IMR-90 (cell line): ENCODE measurements at places on chromosomes 11 and 22. TPM values are rescaled to one million over a fixed set of nuclear protein-coding genes. Genes with fewer than 3 reads are reported as not detected.

- H3K4me1 ChIP-seq = no peaks in the 10 kb centered on the region
- peak overlapping the region; percentile 85 for H3K27ac ChIP-seq
- H3K36me3 ChIP-seq = 0 out of 2 replicates have a peak, but pooled peaks cover 3% of the 10 kb centered on the region
- DNase-seq = peak; percentile 22
Observed at GRCh38 chr11:93196816-93197379, 893 bp downstream of the SLC36A4 start.

DNA sequence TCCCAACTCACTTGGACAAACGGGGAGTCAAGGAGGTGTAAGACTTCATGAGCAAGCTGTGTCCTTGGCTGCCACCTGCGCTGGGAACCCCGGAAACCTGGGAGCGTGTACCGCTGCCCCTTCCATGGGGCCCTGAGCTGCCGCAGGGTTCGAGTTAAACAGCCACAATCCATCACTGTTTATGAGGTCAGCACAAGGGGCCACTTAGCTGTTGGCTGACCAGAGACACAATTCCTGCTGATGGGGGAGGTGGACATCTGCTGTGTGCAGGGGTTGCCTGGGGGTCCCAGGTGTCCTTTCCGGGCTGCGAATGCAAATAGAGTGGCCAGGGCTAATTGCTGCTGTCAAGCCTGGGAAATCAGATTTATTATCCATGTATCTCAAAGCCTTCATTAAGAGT is 549.3 kb downstream of the BRD1 start:
- no peaks in the 10 kb centered on the region for H3K4me1 ChIP-seq
- H3K27me3 ChIP-seq = no peaks in the 10 kb centered on the region
- no peak overlapping the region for H3K27ac ChIP-seq

- H3K27ac ChIP-seq = no peak overlapping the region
- DNase-seq = no peak
- no peaks in the 10 kb centered on the region for H3K36me3 ChIP-seq
- peaks cover 28% of the 10 kb centered on the region for H3K4me1 ChIP-seq
- H3K27me3 ChIP-seq = no peaks in the 10 kb centered on the region
Observed at GRCh38 chr11:122727101-122727929, 71.8 kb downstream of the UBASH3B start.

DNA sequence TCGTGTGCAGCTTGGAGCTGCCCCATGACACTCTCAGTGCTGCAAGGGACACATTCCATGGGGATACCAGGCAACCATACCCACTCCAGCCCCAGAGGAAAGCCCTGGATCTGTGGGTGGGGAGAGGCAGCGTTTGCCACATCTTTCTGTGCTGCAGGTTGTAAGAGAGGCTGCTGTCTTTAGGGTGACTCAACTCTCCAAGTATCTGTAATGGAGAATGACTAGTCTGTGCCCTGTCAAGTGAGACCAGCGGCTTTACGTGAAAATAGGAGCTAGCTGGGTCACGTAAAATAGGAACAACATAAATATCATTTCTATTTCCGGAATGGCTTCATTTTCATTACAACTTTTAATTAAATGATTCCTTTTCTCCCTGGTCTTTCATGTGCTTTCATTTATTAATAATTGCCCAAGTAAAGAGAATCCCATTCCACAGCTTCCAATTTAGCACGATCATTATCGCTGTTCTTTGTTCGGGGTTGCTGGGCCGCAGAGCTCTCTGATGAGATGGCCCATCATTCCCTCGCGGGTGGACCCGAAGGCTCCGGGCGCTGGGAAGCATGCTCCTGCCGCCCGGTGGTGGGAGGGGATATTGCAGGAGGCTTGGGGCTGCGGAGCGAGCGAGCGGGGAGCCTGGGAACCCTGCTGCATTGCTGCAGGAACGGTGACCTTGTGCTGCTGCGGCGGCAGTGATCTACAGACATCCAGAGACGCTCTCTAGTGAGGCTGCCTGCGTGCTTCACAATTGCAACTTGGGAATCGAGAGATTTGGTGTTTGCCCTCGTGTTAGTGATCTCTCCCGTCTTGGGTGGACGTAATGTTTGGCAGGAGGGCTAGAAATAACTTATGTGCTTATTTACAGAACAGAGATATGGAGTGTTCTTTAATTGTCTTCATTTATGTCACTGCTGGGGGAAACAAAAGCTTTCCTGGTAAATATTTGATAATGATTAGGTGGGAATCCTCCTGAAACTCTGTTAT is 10.6 kb downstream of the SLC6A5 start:
- H3K27me3 ChIP-seq = peaks cover 24% of the 10 kb centered on the region
- H3K36me3 ChIP-seq = no peaks in the 10 kb centered on the region
- no peak overlapping the region for H3K4me3 ChIP-seq

DNA sequence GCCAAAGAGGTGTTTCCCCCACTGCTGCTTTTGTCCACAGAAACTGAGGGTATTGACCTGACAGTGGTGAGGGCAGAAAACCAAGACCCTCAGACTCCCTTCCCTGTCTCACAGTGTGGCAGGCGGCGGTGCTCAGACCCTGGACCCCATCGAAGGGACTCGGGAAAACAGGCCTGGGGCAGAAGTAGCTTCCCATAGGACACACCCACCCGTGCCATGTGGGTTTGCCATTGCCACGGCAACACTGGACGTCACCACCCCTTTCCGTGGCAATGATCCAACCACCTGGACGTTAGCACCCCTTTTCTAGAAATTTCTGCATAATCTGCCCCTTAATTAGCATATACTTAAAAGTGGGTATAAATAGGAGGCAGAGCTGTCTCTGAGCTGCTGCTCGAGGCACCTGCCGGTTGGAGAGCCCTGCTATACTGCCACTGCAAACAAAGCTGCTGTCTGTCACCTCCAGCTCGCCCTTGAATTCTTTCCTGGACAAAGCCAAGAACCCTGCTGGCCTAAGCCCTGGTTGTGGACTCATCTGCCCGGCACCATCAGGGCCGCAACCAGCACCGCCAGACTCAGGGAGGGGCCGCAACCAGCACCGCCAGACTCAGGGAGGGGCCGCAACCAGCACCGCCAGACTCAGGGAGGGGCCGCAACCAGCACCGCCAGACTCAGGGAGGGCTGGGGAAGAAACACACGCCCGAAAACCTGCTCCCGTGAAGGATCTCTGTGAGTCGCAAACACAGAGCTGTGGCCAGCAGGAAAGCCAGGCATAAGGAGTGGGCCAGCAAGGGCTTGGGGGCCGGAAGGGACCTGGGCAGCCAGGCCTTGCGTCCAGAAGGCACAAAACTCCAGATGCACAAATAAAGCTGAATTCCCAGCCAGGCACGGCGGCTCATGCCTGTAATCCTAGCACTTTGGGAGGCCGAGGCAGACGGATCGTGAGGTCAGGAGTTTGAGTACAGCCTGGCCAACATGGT is 10.4 kb downstream of the MLC1 start:
- H3K27ac ChIP-seq = no peak overlapping the region
- DNase-seq = no peak
- no peak overlapping the region for H3K4me3 ChIP-seq
- no peaks in the 10 kb centered on the region for H3K36me3 ChIP-seq

DNA sequence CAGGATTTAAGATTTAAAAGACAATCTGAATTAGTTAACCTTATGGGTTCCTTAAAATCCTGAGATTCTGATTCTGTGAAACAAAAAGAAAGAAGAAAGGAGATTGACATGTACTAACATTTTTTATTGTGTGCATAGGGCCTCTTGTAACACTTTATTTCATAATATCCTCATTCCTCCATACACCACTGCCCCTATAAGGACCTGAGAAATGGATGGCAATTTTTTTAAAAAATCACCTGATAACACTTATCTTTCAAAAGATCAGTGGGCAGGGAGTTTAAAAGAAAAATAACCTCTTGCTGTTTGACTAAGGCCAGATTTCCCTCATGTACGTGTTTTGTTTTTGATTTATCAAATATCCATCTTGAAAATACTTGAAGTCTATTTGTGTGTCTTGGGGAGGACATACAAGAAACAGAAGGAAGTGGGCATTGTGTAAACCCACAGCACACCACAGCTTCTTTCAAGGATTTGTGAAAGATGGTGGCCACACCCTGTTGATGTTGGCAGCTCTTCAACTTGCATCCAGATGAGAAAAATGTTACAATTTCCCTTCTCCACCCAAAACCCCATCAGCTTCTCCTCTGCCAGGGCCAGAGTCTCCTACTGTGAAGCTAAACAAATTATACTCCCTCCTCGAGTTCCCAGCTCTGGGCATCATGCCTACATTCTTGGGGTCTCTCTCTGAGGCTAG is 35.0 kb upstream of the MPEG1 start:
- no peak overlapping the region for H3K4me3 ChIP-seq
- peaks cover 2% of the 10 kb centered on the region; the same call in 1 of the 2 replicates for H3K4me1 ChIP-seq
- H3K27me3 ChIP-seq = no peaks in the 10 kb centered on the region; the same call in 1 of the 2 replicates
- H3K27ac ChIP-seq = no peak overlapping the region
- H3K36me3 ChIP-seq = no peaks in the 10 kb centered on the region

DNA sequence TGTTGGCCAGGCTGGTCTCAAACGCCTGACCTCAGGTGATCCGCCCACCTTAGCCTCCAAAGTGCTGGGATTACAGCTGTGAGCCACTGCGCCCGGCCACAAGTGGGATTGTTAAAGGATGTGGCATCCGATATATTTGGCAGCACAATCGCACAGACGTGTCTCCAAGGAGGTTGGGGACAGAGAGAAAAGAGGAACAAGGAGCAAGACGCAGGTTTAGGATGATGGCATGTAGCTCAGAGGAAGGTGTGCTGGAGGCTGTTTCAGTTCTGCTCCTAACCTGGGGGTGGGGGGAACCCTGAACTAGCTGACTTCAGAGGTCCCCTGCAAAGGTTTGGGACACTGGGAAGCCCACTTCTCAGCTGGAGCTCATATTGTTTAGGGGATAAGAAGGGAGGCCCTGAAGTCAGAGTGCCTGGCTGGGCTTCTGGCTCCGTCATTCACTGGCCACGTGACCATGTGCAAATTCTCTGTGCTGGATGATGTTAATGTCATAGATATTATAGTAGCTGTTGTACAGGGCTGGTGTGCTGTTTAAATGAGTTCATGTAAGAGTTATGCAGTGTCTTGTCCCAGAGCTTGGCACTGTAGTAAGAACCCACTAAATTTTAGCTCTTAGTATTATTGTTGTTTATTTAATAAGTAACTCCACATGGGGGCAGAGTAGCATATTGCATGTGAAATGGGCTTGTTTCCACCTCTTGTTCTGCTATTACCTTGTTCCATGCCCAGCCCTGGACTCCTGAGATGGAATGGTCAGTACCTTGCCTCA is 129.7 kb downstream of the ST3GAL4 start:
- no peak overlapping the region for H3K4me3 ChIP-seq
- H3K27ac ChIP-seq = peak overlapping the region; percentile 24; the same call in 1 of the 2 replicates
- H3K27me3 ChIP-seq = no peaks in the 10 kb centered on the region
- DNase-seq = peak; percentile 81

The RIMBP3B gene
- 0.18 and 0.28 TPM in 2 replicates for total RNA-seq

The CDC42BPG gene
- under 0.01 TPM in 2 replicates for total RNA-seq

The RTN4R gene
- total RNA-seq = 0.18 and 0.28 TPM in 2 replicates
